ENCODE measurements at places on chromosomes 2 and 18.

GRCh38 chr2:94923196-94923595 is 52.0 kb downstream of the TEKT4 start:
- no peak for DNase-seq

DNA sequence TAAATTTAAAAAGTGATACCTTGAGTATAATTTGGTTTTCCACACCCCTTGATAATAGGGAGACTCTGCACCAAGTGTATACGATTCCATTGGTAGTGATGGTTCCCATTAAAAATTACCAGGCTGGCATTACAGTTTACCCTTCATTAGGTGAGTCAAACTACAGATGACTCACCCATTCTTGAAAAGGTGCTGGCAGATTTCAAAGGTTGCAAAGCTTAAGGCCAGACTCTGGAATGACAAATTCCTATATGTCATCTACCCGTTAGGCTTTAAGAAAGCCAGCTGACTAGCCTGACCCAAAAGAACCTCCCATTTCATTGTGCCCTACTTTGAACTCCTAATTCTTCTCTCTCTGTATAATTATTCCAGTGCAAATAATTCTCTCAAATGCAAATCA is 124.4 kb downstream of the LRRTM4 start:
- no peak for DNase-seq

GRCh38 chr2:205957452-205958154 is 128.4 kb downstream of the INO80D start:
- no peak for DNase-seq

DNA sequence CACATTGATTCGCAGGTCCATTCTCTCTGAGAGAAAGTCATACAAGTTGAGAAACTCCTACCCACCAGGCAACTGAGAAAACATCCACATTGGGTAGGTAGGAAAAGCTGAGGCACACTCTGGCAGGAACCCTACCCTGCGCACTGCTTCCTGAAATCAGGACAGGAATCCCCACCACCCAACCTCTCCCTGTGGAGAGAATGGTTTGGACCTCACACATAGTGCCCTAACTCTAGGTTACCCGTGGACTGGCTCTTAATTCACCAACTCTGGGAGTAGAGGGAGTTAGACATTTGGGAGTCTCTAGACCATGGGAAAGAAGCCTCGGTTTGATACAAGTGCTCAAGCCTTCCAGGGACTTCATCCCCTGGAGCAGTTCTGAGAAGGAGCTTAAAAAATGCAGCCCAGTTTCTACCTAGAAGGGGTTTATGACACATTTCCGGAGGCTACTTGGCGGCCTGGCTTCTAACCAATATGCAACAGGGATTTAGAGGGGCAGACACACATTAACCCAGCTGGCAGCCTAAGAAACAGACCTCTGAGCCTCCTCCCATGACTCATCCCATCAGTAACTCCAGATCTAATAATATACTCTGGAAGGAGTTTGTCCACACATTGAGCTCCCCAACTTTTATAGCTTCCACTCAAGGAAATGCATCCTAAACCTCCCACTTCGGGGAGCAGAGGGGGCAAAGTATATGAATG is 136.7 kb downstream of the EML6 start:
- peak; percentile 48 for DNase-seq

DNA sequence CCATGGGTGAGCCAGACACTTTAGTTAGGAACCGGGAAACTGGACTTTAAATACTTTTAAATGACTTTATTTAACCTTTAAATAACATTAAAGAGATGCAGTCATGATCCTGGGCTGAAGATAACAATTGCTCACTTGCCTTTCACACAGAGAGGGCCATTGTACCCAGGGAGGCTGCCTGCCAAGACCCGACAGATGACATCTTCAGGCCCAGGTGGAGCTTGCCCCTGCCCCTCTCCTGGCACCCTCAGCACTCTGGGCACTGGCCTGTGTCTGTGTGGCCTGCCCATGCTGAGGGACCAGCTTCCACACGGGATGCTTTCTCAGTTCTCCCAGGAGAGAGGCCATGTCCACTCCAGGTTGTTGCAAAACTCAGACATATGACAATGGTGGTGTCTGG is 216.4 kb upstream of the MYT1L start:
- DNase-seq: no peak

DNA sequence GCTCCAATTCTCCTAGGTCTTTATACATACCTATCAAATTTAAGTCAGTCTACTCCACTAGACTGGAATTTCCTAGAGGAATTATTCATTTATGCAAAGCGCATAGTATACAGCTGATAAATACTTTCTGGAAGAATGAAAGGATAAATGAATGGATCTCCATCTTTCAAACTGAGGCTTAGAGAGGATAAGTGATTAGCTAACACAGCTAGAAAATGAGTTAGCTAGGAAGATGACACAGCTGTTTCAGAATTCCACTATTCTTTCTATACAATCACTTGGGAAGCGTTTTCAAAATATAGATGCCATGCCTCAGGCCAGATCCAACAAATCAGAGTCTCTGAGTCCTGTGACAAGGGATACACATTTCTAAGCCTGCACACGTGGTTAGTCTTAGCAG is 1146.6 kb upstream of the ZEB2 start:
- no peak for DNase-seq

- DNase-seq: no peak
Measured at GRCh38 chr2:883803-884748, 66.6 kb upstream of the SNTG2 start.

DNA sequence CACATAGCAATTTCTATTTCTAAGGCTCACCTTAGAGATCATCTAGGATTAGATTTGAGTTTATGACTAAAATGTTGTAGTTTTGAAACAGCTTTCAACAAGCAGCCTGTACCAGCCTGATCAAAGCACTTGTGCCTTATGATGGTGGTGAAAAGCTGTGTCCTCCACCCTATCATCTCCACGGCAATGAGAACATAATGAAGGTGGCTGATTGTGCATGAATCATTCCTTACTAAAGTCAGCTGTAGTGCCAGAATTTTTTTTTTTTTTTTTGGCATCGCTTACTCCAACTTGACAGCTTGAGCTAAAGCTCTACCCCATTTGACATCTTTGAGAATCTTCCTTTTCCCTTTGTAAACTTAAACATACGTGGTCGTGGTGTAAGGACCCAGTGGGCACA is 86.0 kb downstream of the DCC start:
- DNase-seq: no peak
